ENCODE measurements at places on chromosomes 6 and 20.
A peak's percentile ranks its signal among the peaks of the same experiment; 100 is the strongest.

GRCh38 chr6:13375360-13375878, 47.1 kb upstream of the TBC1D7 start:
- no peak for DNase-seq

GRCh38 chr6:144909753-144910285, 624.7 kb downstream of the UTRN start:
- DNase-seq = no peak

- peak; percentile 50 for DNase-seq
Observed at GRCh38 chr6:109454496-109455436, 806 bp downstream of the MICAL1 start.

DNA sequence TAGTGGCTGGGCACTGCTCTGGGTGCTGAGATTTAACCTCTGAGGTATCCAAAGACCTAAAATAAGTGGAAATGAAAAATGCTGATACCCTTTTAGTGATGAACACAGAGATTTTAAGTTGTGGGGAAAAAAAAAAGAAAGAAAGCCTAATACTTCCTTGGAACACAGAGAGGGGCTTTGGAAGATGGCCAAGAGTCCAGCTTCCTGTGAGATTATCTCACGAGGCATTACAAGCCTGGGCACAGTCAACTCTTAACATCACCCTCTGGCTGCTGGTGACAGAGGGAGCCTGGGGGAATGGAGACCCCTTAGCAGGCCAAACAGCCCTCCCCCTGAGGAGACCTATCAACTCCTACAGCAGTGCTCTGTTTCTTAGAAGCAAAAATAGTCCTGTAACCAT, 19.7 kb downstream of the BTN2A1 start:
- DNase-seq = no peak

- no peak for DNase-seq
Observed at GRCh38 chr6:22284666-22285065, 12.2 kb downstream of the PRL start.

DNA sequence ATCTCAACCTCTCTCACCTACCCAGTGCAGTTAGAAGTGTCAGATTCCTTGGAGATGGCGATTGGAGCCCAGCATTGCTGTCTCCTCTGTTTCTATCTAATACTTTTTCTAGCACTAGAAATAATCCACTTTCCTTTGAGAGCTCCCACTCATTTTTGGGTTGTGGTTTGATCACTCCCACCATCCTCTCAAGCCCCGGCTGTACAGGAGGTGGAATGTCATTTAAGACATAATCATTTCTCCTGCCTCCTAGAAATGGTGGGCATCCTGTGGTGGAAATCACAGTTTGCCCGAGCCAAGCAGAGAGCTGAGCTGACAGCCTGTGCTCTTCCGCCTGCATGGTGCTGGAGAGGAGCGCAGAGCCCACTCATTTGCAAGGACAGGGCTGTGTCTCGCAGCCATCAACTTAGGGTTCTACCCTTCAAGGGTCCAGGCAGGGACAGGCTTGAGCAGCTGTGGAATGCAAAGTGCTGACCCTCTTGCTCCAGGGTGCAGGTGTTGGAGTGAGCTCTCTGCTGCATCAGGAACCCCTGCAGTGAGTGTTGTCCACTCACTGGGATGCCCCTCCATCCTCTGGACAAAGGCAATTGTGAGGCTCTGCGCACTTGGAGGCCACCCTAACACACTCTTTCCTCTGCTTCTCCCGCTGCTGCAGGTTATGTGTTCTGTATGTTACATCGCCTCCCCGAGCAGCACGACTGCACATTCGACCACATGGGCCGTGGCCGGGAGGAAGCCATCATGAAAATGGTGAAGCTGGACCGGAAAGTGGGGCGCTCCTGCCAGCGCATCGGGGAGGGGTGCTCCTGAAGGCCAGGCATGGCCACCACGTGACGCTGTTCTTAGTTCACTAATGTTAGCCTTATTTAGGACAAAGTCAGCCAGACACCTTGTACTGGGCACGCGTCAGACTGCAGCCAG, 332.3 kb downstream of the ZFAND3 start:
- DNase-seq = no peak

- no peak for DNase-seq
Observed at GRCh38 chr6:3670356-3670755, 81.2 kb downstream of the PXDC1 start.

DNA sequence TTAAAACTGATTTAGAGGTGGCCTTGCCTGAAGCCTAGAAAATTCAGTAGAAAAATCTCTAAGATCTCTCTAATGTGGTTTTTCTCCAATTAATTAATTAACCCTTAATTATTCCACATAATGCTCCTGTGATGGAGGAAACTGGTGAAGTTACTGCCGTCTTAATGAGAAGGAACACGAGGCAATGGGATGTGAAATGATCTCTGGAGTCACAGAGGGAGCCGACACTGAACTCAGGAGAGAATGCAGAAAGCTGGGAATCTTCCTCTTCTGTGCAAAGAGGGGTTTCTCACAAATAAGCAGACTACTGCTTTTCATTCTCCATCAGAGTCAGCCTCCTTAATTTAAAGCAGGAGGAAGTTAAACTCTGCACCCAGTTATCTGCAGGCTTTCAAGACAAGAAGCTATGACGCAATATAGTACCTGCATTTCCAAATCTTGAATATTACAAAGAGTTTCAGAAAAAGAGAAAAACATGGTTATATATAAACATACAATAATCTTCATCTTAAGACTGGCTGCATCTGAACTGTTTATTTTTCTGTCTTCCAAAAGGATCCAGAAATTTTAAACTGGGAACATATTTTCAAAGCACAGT, 18.1 kb upstream of the SNRPB2 start:
- no peak for DNase-seq

Data from activated naive CD4-positive, alpha-beta T cell (primary cell).